ENCODE measurements at places on chromosomes 13 and 19.

DNA sequence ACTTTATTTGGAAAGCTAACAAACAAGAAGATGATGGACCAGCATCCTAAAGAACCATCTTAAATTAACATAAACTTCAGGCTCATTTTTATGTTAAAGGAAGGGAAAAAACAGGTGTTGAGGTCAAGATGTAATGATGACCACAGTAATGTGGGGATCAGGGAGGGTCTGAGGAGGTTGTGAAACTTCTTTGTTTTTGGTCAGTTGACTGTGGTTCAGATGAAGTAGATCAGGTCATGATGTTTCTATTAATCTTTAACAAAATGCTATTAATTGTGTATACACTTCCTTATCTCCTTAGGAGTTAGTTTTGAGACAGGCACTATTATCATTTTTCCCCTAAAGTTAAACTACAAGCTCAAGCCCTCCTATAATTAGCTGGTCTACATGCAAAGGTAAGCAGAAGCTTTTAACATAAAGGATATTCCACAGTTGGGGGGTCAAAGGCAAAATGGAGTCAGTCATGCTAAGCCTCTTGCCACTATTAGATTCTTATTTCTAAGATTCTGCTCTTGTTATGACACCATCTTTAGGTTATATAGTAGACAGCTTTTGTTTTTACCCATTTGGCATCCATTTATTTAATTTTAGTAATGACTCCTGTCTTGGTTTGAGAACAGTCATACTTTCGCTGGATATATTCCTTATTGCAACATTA, 800.1 kb upstream of the PCDH9 start:
- DNase-seq = no peak

DNA sequence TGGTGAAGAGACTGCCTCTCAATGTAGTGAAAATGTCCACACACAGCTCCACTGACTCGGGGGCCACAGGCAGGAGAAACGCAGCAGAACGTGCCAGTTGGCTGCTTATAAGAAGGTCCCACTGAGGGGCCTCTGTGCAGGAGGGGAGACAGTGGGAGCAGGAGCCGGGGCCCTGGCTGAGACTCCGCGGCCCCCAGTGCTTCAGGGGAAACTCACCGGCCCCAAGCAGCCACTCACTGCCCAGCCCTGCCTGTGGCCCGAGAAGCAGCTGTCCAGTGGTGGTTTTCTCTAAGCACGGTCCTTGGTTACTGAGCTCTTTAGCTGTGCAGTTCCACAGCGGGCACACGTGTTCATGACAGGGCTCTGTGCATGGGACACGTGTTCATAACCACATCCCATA, 91.9 kb upstream of the MCF2L start:
- DNase-seq = no peak

DNA sequence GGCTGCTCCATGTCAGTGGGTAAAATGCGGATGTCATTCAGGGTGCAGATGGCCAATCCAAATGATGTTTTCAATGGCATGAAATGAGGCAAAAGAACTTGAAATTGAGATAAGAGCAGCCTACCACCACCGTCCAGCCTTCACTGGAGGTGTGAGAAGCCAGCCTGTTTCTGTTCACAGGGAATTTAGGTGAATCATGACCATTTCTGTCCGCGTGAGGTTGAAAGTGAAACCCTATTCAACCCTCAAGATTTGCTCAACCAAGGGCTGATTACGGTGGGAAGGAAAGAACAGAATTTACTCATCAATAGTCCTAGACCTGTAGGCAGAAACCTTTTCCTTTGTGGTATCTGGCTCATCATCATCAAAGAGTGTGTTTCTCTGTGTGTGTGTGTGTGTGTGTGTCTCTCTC, 370.7 kb downstream of the COG6 start:
- peak; percentile 43 for DNase-seq

- no peak for DNase-seq
Measured at GRCh38 chr13:80096383-80096782, 244.5 kb downstream of the SPRY2 start.

DNA sequence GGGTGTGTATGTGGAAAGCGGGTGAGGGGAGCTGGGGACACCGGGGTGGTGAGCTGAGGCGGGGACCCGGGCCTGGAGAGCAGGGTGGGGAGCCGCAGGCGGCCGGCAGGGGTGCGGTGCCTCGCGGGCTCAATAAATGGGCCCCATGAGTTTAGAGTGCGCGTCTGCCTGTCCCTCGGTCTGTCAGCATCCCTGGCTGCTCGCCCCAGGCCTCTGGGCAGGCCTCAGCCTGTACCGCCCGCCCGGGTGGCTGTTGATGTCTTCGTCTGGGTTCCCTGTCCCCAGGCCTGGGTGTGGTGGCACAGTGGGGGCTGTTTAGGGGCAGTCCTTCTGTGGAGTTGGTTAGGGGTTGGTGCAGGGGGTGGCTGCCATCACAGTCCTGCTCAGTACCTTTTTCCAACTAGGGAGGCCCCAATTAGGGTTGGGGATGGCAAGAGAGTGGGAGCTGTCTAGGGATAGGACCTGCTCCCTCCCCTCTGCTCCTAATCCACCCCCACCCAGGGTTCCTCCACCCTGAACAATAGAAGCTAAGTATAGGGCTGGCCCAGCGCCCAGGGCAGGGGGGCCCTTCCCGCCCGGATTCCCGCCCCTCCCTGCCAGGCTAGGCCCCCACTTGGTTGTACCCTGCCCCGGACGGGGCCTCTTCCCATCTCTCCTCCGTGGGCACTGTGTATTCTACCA, 12.2 kb downstream of the CIC start:
- no peak for DNase-seq

DNA sequence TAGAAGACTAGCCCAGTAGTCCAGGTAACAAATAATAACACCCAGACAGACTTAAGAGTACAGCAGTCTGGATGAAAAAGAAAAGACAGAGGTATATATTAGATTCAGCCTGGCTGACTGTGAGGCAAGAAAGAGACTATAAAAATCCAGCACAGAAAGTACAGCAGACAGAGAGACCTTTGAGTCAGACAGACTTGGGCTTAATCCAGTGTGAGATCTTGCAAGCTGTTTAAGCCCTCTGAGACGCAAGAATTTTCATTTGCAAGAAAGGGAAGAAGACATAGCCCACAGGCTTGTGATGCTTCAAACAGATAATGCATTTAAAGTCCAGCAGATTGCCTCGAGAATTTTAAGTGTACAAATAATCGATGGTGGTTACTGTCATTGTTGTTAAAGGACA, 471.4 kb downstream of the LIG4 start:
- no peak for DNase-seq

GRCh38 chr13:86907156-86907555, 764.0 kb upstream of the SLITRK5 start:
- no peak for DNase-seq

GRCh38 chr13:26562512-26562890, 5.0 kb downstream of the WASF3 start:
- DNase-seq = no peak

All from activated CD4-positive, alpha-beta T cell treated with anti-CD3 and anti-CD28 coated beads, Interleukin-2, amount 50 U/mL, for 4 hours (primary cell).